Esophagus squamous epithelium (tissue), 5 donors: ENCODE measurements at places on chromosomes 1 and 21.
A peak's percentile ranks its signal among the peaks of the same experiment; 100 is the strongest.

- no peaks in the 10 kb centered on the region for H3K36me3 ChIP-seq
- DNase-seq: no peak
- peaks cover 33% of the 10 kb centered on the region for H3K4me1 ChIP-seq
- H3K27ac ChIP-seq: peak overlapping the region; percentile 96
Measured at GRCh38 chr21:36694031-36694515, 4.8 kb upstream of the SIM2 start.

- no peak overlapping the region for H3K27ac ChIP-seq
- no peak overlapping the region for H3K4me3 ChIP-seq
- DNase-seq: no peak
- no peaks in the 10 kb centered on the region for H3K4me1 ChIP-seq
- H3K27me3 ChIP-seq: peaks cover 10% of the 10 kb centered on the region
Measured at GRCh38 chr21:39597595-39597994, 15.1 kb upstream of the B3GALT5 start.

DNA sequence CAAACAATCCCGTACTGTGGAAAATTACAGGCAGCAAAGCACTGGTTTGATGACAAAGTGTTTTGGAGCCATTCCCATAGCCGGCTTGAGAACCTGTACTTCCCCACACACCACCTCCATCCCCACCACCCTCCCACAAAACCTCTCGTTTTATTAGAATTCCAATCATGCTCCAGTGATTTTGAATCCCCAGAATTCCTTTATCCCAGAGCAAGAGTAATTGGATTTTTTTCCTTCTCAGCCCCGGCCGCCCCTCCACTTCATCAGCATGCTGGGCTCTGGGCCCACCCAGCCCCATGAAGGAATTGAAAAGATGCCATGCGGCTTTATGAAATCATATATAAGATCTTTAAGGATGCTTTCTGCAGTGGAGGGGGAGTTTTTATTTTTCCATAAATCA is 136.6 kb downstream of the OMA1 start:
- H3K36me3 ChIP-seq: no peaks in the 10 kb centered on the region
- no peak overlapping the region for H3K4me3 ChIP-seq
- H3K4me1 ChIP-seq: no peaks in the 10 kb centered on the region
- H3K27ac ChIP-seq: no peak overlapping the region
- H3K27me3 ChIP-seq: no peaks in the 10 kb centered on the region
- no peak for DNase-seq

- no peak overlapping the region for H3K4me3 ChIP-seq
- peaks cover 7% of the 10 kb centered on the region for H3K36me3 ChIP-seq
- no peak for DNase-seq
- H3K27ac ChIP-seq: no peak overlapping the region
Measured at GRCh38 chr1:244054247-244054923, 3.3 kb downstream of the ZBTB18 start.

- DNase-seq: no peak
- H3K27ac ChIP-seq: no peak overlapping the region
- H3K36me3 ChIP-seq: no peaks in the 10 kb centered on the region
- H3K27me3 ChIP-seq: no peaks in the 10 kb centered on the region
- H3K4me1 ChIP-seq: peaks cover 15% of the 10 kb centered on the region
Measured at GRCh38 chr1:60908159-60908558, 174.2 kb upstream of the NFIA start.

DNA sequence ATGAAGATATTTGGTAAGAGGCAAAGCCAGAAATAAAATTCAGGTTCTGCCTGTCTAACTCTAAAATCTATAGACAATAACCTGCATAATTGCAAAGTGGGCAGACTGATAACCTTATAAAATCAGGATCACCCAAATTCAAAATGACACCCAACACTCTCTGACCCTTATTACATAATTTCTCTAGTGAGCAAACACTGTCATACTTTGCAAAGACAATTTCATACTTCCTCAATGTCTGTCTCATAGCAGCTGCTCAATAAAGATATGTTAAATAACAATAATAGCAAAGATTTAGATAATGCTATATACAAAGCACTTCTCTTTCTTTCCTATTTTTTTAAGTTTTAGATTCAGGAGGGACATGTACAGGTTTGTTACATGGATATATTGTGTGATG is 118.5 kb downstream of the UCHL5 start:
- H3K4me1 ChIP-seq: no peaks in the 10 kb centered on the region
- H3K27me3 ChIP-seq: no peaks in the 10 kb centered on the region
- H3K27ac ChIP-seq: no peak overlapping the region
- H3K36me3 ChIP-seq: no peaks in the 10 kb centered on the region

DNA sequence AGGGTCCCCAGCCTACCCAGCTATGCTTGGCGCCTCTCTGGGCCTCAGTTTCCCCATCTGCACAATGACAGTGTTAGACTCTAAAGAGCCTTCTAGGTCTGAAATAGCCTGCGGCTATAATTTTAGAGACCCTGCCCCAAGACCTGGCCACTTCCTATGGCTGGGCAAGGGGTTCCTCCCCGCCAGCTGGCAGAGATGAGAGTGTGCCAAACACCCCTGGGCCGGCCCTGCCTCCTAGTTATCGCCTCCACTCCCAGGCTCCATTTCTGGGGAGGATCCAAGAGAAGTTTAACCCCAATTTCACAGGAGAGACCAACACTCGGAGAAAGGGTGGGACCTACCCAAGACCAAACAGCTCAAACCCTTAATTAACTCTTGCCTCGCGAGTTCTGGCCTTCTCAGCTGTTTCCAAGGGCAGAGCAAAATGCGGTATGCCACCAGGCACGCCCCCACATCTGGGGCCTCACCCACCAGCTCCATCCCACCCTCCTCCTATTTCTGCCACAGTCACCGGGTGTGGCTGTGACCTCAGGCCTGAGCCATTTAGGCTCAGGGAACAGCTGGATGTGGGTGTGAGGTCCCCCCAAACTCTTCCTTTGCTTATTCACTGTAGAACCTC is 35.7 kb downstream of the TTC39A start:
- H3K4me3 ChIP-seq: no peak overlapping the region
- no peaks in the 10 kb centered on the region for H3K36me3 ChIP-seq
- H3K4me1 ChIP-seq: no peaks in the 10 kb centered on the region
- DNase-seq: no peak
- H3K27ac ChIP-seq: no peak overlapping the region
- no peaks in the 10 kb centered on the region for H3K27me3 ChIP-seq

- H3K36me3 ChIP-seq: peaks cover 22% of the 10 kb centered on the region
- no peak for DNase-seq
- H3K4me1 ChIP-seq: peaks cover 57% of the 10 kb centered on the region
- H3K4me3 ChIP-seq: peak overlapping the region; percentile 69
- peak overlapping the region; percentile 85 for H3K27ac ChIP-seq
- H3K27me3 ChIP-seq: no peaks in the 10 kb centered on the region
Measured at GRCh38 chr1:9689971-9690381, 38.4 kb downstream of the PIK3CD start.

GRCh38 chr21:41878831-41879189 is 334 bp downstream of the PRDM15 start:
- no peaks in the 10 kb centered on the region for H3K27me3 ChIP-seq
- H3K4me1 ChIP-seq: peaks cover 33% of the 10 kb centered on the region
- H3K27ac ChIP-seq: peak overlapping the region; percentile 95
- H3K36me3 ChIP-seq: no peaks in the 10 kb centered on the region
- H3K4me3 ChIP-seq: peak overlapping the region; percentile 81

DNA sequence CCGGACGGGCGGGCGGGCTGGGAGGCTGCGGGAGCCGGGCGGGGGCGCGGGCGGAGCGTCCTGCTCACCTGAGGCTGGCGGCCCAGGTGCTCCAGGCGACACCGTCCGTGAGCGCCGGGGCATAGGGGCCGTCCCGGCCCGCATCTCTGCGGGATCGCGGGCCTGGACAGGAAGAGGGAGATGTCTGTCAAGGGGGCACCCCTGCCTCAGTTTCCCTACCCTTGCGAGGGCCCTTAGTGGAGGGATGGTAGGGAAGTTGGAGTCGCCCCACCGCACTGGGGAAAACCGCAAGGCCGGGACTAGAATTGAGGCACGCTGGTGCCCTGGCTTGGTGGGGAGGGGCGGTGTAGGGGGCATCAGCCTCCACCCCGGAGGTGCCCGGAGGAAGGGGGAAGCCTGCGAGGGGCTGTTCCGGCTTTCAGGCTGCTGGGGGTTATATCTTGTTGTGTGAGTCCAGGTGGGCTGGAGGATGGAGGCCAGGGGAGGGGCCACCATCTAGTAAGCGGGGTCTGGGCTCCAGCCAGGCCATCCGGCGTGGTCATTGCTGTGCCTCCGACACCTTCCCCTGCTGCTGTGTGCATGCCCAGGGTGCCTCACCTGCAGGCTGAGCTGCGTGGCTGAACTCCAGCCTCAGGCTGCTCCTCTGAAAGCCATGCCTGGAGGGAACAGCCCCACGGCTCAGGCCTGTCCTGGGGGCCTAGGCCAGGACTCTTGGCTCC is 580 bp downstream of the VWA1 start:
- DNase-seq: no peak
- peak overlapping the region; percentile 53 for H3K4me3 ChIP-seq
- no peaks in the 10 kb centered on the region for H3K27me3 ChIP-seq
- H3K4me1 ChIP-seq: peaks cover 72% of the 10 kb centered on the region

- no peak overlapping the region for H3K4me3 ChIP-seq
- DNase-seq: no peak
- H3K36me3 ChIP-seq: no peaks in the 10 kb centered on the region
- H3K27ac ChIP-seq: no peak overlapping the region
Measured at GRCh38 chr1:20100632-20101355, 18.5 kb downstream of the PLA2G2D start.

- no peaks in the 10 kb centered on the region for H3K27me3 ChIP-seq
- no peak for DNase-seq
- no peak overlapping the region for H3K4me3 ChIP-seq
- no peak overlapping the region for H3K27ac ChIP-seq
- H3K36me3 ChIP-seq: no peaks in the 10 kb centered on the region
- H3K4me1 ChIP-seq: no peaks in the 10 kb centered on the region
Measured at GRCh38 chr1:82483146-82483545, 682.4 kb downstream of the ADGRL2 start.

DNA sequence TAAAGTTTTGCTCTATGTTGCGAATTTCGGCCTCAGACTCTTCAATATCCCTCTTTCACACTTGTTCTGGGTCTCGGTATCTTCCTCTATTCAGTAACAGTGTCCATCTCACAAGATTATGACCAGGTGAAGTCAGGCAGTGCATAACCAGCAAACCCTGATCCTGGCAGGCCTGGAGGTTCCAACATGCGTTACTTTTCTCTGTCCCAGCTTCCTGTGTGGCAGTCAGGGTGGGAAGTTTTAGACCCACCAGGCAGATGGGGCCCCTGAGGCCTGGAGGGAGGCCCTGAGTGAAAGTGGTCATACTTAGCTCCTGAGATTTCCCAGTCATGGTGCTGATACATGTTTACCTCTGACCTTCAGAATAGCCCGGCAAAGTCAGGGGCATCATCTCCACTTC is 5.1 kb downstream of the TMEM61 start:
- no peaks in the 10 kb centered on the region for H3K36me3 ChIP-seq
- no peak overlapping the region for H3K27ac ChIP-seq
- DNase-seq: no peak
- no peaks in the 10 kb centered on the region for H3K4me1 ChIP-seq
- no peak overlapping the region for H3K4me3 ChIP-seq

- H3K27ac ChIP-seq: peak within 1 kb of the TSS; percentile 61
- no peak for DNase-seq
- no peaks in the 10 kb centered on the region for H3K4me1 ChIP-seq
- no peaks in the 10 kb centered on the region for H3K36me3 ChIP-seq
Measured at GRCh38 chr1:160711602-160712311, at the start of gene CD48. CD48 (minus strand) TSS chr1:160711822; CDS start chr1:160711763, 59 bp downstream.

DNA sequence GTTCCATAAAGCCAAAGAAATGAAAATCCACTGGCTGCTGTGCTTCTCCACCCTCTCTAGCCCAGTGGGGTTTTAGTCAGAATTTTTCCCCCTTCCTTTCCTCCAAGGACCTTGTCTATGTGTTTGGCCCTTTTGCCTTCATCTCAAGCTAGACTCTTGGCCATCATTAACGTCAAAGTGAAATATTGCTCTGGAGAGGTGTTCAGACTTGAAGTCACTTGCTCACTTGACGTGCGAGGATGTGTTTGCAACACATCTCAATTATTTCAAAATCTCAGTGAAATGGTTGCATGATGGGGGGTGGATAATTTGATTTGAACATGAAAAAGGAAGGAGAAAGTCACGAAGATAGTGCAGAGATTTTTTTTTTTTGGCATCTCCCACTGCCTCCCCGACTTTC is 13.6 kb downstream of the EVA1C start:
- H3K27me3 ChIP-seq: no peaks in the 10 kb centered on the region
- peaks cover 20% of the 10 kb centered on the region for H3K4me1 ChIP-seq
- DNase-seq: no peak

DNA sequence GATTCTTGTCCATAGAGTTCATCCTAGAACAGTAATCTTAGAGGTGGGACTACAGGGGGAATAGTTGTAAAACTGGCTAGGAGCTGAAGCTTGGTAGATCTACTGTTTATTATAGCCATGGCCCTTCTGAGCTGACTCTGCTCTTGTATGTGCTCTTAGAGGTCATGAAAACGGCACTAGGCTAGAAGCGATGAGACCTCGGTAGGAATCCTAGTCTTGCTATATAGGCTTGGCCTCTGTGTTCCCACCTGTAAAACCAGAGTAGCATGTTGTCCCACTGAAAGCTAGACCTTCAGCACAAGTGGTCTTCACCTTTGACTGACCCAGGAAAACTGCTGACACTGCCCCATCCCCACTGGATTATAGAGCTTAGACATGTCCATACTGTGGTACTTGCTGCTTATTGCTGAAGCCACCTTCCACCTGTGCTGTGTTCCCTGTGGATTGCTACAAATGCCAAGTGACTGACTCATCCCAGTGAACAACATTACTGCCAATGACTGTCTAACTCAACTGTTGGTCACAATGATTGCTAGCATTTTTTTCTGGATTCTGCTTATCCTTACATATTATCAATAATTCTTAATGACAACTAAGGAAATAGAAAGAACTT is 23.0 kb upstream of the PIGC start:
- no peaks in the 10 kb centered on the region for H3K4me1 ChIP-seq
- H3K27ac ChIP-seq: no peak overlapping the region
- H3K27me3 ChIP-seq: no peaks in the 10 kb centered on the region
- H3K36me3 ChIP-seq: no peaks in the 10 kb centered on the region
- H3K4me3 ChIP-seq: no peak overlapping the region

- no peak for DNase-seq
- peaks cover 6% of the 10 kb centered on the region for H3K4me1 ChIP-seq
- no peak overlapping the region for H3K4me3 ChIP-seq
Measured at GRCh38 chr1:208499026-208499425, 254.8 kb upstream of the PLXNA2 start.

DNA sequence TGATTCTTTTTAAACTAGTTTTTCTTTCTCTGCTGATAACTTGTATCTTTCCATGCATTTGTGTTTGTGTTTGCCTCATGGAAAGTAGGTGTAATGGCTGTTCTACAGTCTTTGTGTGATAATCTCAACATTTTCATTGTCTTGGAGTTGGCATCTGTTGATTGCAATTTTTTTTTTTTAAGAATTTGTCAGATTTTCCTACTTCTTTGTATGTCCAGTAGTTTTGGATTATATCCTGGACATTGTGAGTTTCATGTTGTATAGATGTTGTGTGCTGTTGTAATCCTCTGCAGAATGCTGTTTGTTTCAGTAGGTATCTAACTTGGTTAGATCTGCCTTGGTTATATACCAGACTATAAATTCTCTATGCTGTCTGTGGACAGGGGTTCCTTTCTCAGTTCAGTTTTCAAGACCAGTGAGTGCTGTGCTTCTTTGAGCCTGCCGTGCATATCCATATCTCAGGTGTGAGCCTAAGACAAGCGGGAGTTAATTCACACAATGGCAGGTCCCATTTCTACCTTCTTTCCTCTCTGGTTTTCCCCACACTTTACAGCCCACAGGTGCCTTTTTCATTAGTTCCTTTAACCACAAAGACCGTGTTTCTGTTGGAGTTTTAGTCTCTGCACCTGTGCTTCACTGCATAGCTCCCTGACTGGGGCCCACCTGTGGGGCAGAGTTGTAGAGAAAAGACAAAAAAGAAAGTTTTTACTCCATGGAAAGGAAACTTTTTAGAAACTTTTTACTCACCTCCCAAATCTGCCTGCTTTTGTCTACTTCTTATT is 69.9 kb downstream of the ITSN1 start:
- H3K4me3 ChIP-seq: no peak overlapping the region
- DNase-seq: no peak
- H3K27me3 ChIP-seq: no peaks in the 10 kb centered on the region
- no peaks in the 10 kb centered on the region for H3K4me1 ChIP-seq
